Daoy (cell line): ENCODE measurements at places on chromosomes 4 and X. TPM values are rescaled to one million over a fixed set of nuclear protein-coding genes. Genes with fewer than 3 reads are reported as not detected.

The CABS1 gene
- not detected in 2 replicates for total RNA-seq

GRCh38 chr4:181219783-181220416 is 1023.3 kb upstream of the TENM3 start:
- DNase-seq = peak; percentile 27

GRCh38 chr4:87506974-87507701 is 22.0 kb downstream of the SPARCL1 start:
- no peak for DNase-seq

GRCh38 chrX:66014084-66014483 is 25.8 kb downstream of the VSIG4 start:
- DNase-seq = no peak

DNA sequence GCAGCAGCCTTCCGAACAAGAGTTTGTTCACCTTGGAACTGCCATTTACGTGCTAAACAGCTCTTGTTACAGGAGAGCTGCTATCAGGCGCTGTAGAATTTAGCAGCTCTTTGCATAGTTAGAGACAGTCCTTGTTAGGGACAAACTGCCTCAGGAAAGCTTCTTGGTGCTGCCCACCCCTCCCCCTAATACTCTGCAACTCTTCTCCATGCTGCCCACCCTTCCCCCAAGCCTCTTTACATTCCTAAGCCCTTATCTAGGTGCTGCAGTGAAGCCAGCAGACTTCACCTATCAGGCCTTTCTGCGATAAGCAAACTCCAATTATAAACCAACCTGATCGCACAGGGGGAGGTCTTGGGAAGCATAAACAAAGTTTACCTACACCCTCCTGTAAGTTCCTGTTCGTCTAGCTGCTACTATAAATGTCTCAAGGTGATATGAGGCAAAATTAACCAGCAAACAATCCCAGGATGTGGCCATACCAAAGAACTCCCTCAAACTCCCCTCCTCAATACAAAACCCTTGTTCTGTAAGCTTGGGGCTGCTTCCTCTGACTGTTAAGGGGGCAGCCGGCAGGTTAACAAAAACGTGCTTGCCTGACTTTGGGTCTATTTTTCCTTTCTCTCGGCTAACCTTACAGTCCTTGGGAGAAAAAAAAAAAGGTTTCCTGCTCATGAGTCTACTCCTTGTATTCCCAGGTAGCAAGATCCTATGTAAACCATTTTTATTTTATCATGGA is 74.0 kb upstream of the GC start:
- DNase-seq = no peak

DNA sequence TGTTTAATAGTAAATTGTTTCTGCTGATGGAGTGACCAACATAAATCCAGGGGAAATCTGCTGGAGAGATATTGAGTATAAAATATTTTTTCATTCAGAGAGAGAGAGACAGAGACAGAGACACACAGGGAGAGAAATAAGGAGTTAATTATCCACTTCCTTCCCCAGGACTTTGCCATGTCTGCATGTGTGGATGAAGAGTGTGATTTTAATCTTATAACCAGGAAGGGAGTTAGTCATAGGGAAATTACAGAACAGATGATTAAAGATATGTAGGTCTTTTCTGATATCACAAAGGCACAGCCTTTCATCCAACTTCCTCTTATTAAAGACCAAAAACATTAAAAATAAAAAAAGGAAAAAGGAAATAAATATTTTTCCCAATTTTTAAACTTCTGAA is 526.3 kb downstream of the SPRY1 start:
- DNase-seq = peak; percentile 8

DNA sequence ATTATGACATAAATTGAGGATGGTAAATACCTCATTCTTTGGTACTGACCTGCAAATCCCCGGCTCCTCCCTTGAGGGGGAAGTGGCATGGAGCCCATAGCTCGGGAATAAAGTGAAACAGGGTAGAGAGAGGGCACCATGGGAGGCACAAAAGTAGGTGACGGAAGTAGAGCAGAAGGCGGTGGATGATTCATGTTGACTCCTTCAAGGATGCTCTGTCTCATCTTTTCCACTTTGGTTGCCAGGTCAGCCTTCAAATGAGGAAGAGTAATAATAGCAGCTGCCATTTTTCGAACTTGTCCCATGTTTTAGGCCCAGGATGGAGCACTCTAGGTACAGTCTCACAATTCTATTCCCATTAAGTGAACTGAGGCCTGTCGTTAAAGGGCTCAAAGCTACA is 41.4 kb upstream of the PHF8 start:
- DNase-seq = no peak

- peak; percentile 67 for DNase-seq
Measured at GRCh38 chrX:42119076-42119475, 195.7 kb upstream of the CASK start.

DNA sequence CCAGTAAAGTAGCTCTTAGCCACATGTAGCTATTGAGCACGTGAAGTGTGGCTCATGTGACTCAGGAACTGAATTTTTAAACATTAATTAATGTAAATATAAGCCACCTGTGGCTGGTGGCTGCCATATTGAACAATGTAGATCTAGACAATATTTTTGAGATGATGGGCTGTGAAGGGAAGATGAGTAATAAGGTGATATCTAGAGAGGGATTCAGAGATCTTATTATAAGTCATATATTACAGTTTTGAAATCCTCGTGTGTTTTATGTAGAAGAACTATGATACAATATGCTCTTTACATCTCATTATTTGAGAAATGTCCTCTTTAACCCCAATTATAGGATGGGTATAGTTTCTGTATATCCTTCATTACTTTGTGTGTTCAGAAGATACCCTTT is 5.6 kb downstream of the GAR1 start:
- DNase-seq = no peak

DNA sequence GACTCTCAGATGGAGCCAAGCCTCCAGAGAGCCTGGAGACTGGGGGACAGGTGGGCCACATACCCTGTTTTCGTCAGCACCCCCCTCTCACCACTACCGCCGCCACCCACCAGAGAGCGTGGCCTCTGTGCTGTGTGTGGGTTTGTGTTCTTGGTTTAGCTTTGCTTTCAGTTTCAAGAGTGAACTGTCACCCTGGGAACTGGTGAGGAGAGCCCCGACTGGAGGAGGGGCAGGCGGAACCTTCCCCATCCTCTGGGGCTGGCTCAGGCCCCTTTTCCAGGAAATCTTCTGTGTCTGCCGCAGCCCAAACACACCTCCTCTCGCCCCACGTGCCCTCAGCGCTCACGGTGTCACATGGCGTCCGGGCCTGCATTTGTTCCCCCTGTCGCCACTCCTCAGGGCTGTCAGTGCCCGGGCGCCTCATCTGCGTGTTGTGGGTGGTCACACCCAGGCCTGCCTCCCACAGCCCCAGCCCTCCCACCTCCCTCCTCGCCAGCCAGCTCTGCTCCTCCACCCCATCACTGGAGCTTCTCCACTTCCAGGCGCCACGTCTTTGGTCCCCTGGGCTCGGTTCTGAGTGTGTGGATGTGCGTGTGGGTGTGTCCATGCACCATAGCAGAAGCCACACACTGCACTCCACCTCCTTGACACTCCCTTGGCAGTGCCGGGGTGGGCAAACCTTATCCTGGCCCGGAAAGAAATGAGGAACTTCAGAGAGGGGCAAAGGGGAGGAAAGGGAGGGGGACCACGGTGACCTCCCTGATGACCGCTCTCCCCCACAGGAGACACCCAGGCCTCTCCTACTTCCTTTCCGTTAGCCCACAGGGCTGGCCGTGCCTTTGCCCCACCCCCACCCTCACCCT is 27.8 kb downstream of the ELF4 start:
- no peak for DNase-seq

- no peak for DNase-seq
Measured at GRCh38 chr4:128347930-128348660, 60.5 kb upstream of the PGRMC2 start.

DNA sequence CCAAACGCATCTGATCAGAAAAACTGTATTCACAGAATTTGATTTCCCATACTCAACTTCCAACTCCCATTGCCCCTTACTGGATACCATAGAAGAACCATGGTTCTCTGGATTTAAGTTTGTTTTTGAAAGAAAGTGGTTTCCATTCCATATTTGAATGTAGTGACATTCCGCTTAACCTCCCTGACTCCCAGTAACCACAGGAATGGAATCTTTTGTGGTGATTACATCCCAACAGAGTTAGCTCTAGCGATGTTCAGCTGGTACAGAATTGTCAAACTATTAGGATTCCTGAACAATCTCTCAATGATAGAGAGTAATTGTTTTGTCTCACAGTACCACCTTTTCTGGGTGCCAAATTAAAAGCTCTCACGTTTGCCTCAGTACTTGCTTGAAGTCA is 1.7 kb downstream of the NUDT10 start:
- DNase-seq = peak; percentile 8

DNA sequence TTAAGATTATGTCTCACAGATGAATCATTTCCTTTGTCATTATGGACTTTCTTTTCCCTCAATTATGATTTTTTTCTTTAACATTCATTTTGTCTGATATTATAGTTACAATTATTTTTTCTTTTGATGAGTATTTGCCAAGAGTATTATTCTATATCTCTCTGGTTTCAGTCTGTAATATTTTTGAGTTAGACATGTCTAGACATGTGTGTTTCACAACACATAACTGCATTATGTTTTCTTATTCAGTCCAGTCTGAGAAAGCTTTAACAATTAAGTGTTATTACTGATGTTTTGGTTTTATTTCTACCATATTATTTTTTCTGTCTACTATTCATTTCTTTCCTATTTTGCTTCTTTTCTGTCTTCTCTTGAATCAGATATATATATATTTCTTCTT is 108.3 kb upstream of the MID1IP1 start:
- no peak for DNase-seq

The CDS1 gene
- 0.45 and 1.6 TPM in 2 replicates for total RNA-seq

DNA sequence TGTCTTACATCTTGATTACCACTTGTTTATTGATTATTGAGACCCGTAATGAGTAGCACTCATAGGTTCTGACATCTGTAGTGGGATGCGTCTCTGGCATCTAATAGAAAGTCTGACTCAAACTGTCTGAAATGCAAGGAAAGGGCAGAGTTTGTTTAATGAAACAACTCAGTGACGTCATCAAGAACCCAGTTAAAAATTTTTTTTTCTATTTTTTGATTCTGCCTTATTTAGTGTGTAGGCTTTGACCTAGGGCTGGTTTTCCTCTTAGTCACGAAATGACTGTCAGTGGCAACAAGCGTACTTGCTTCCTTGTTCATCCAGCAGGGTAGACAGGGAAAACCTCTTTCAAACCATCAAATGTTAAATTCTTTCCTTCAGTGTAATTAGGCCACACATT is 3.1 kb upstream of the CDKL5 start:
- DNase-seq = peak; percentile 11

- no peak for DNase-seq
Measured at GRCh38 chr4:76568262-76568661, 133.2 kb downstream of the SHROOM3 start.

The NAT8L gene
- 2.8 and 3.4 TPM in 2 replicates for total RNA-seq

DNA sequence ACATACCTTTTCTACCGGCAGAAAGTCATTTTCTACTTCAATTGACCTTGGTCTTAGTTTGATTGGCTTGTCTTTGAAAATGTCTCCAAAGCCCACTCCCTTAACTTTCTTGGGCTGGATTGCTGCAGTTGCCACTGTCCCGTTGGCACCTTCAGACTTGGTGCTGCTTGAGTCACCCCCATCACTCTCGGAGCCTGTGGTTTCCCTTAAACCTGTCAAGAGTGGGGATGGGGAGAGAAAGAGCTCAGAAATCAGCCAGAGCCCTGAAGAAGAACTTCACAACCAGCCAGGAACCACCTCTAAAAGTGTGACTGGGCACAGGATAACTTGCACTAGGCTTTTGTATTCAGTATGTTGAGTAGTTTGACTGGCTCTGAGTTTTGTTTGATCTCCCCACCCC is 168.5 kb upstream of the MAP3K15 start:
- DNase-seq = no peak

The SCML2 gene
- 4.5 and 5.0 TPM in 2 replicates for total RNA-seq

DNA sequence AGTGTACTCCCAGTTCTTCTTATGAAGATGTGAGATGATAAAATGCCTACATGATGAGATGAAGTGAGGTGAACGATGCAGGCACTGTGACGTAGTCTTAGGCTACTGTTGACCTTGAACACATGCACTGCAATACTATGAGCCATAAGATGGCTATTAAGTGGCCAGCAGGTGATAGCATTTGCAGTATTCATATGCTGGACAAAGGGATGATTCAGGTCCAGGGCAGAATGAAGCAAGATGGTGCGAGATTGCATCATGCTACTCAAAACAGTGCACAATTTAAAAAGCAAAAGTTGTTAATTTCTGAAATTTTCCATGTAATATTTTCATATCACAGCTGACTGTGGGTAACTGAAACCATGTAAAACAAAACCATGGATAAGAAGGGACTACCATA is 781.4 kb downstream of the PCDH18 start:
- DNase-seq = no peak

The IL1RAPL2 gene
- total RNA-seq = not detected in 2 replicates

DNA sequence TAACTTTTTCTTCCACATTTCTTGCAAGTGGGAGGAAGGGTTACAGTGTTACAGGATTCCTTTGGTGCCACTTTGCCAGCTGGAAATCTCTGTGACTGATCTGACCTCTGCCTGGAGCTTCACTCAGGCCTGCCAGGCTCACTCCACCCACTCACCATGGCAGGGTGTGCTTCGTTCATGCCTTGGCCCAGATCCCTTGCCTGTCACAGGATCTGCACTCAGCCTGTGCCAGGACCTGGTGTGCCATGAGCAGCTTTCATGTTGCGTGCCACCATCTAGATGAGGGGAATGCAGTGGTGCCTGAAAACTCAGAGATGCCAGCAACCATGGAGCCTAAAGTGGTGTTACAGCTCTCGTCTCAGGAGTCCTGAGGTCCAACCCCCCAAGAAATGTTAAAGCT is 2596.4 kb downstream of the PCDH7 start:
- no peak for DNase-seq

GRCh38 chrX:4655743-4656142 is 942.3 kb upstream of the PRKX start:
- no peak for DNase-seq

The CRLF2 gene
- 0.46 TPM in 1 of 2 replicates, not detected in the other for total RNA-seq

The GNPDA2 gene
- total RNA-seq = 24.5 and 25.8 TPM in 2 replicates

GRCh38 chr4:41540687-41541086 is 2.7 kb downstream of the LIMCH1 start:
- no peak for DNase-seq

DNA sequence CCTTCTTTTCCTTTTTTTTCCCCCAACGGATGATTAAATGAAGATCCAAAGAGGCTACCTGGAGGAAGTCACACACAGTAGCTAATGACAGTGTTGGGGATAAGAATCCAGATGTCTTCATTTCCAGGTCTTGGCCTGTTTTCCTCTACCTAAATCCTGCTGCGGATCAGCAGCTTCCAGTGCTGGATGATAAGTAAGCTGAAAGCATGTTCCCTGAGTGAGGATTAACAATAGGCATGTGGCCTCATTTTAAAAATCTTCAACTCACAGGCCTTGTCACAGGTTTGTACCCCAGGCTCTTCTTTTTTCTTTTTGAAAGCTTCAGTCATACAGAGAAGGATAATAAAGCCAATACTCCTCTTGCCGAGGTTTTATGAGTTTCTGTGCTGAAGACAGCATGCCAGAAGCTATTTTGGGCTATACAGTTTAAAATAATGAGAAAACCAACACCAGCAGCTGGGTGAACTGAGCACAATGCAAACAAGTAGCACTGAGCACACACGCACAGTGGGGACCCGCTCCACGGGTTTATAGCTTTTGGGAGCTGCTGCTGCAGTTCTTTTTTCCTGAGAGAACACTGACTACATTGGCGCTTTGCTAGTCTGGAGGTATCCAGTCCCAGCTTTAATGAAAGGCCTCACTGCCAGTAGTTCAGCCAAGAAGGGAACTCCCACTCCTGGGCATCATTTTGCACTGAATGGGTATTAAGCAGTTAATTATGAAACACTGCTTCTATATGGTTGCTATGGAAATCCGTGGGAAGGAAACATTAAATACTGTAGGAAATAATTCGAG is 184.2 kb upstream of the CTSO start:
- no peak for DNase-seq

The BDH2 gene
- total RNA-seq = 4.6 and 7.7 TPM in 2 replicates
